ENCODE measurements at places on chromosomes 4 and X. TPM values are rescaled to one million over a fixed set of nuclear protein-coding genes. Genes with fewer than 3 reads are reported as not detected.

DNA sequence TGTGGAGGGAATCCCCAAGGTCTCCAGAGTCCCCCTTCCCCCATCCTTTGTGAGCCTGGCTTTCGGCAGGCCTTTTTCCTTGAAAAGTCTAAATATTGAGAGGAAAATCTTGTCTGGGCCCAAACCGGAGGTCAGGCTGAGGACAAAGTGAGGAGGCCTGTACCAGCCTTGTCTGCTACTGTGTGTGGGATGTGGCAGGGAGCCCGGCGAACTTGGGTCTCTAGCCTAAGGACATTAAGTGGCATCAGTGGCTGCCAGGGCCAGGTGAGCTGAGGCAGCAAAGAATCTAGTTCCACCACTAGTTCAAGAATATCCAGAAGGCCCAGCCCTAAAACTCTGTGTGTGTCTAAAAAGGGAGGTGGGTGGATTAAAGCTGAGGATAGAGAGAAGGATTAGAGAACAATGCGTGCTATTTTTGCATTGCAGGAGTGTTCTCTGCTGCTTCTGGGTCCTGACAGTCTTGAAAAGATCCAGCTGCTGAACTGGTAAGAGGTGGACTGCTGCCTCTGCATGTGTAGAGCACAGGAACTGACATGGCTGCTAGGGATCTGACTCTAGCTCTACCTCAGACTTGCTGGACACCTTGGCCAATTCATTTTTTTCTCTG is 1.2 kb upstream of the AMER1 start:
- no peak for DNase-seq

Gene PNMA5
- not detected for total RNA-seq

- no peak for DNase-seq
Observed at GRCh38 chr4:177778623-177779022, 336.4 kb upstream of the AGA start.

DNA sequence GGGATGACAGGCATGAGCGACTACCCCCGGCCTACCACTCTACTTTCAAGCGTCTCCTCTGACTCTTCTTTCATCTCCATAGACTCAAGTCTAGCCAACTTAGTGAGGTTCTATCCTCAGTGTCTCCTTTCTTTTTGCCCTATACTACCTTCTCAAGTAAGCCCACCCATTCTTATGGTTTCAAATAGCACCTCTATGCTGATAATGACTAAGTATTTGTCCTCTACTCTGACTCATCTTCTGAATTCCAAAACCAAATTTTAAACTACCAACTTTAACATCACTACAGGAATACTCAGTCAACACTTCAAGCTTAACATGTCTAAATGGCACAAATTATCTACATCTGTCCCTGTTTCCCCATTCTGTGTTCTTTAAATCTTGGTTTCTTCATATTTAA is 47.8 kb downstream of the ELF2 start:
- no peak for DNase-seq

DNA sequence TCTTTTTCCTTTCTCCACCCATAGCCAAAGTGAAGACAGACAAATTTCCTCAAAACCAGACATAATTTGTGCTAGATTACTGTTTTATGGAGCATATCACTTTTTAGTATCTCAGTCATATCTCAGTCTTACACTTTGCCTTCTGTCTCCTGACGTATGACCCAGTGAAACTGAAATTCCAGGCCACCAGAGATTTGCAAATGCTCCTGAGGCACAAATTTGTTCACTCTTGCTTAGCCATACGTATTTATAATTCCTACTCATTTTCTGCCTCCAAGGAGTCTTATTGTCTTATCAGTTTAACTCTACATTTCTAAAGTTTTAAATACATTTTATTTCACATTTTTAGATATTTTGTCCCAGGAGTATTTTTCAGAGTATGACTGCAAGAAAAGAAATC is 10.0 kb downstream of the TMEM156 start:
- no peak for DNase-seq

Gene ATP10D
- total RNA-seq = 36.2 TPM

- DNase-seq = peak; percentile 1
Observed at GRCh38 chr4:140372751-140373327, 607 bp upstream of the SCOC start.

Gene TBX22
- total RNA-seq = not detected

Gene UGT2B11
- not detected for total RNA-seq

- DNase-seq = no peak
Observed at GRCh38 chrX:49058794-49059193, at the start of gene CCDC120. Gene CCDC120 (plus strand): TSS chrX:49058999. CDS start chrX:49062042, 3,043 bp downstream.

- no peak for DNase-seq
Observed at GRCh38 chr4:119750048-119750447, 121.4 kb upstream of the PDE5A start.

DNA sequence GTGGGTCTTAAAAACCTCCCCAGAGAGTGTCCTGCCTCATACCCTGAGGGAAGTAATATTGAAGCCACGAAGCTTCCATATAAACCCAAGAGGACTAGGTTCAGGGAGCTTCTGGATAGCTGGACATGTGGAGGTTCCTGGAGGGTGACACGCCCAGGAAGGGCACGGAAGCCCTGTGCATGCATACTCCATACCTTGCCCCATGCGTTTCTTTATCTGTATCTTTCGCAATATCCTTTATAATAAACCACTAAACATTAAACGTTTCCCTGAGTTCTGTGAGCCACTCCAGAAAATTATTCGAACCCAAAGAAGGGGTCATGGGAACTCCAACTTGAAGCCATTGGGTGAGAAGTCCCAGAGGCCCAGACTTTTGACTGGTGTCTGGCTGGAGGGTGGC is 45.7 kb upstream of the HPF1 start:
- no peak for DNase-seq

DNA sequence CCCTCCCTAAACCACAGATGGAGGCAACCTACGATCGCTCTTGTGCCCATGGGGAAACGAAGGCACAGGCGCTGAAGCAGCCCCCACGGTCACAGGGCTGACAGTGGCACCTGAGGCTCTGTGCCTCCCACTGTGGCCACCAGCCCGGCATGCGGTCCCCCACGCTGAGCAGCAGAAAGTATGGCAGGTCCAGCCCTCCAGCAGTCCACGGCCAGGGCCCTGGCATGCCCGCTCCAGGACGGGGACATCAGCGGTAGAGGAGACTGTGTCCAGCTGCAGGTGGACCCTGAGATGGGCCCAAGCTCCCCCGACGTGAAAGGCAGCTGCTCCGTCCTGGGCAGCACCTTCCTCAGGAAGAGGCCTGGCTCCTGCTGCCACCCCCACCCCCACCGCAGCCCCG is 61.2 kb downstream of the FAM53A start:
- DNase-seq = no peak

Gene OTUD6A
- total RNA-seq = not detected

DNA sequence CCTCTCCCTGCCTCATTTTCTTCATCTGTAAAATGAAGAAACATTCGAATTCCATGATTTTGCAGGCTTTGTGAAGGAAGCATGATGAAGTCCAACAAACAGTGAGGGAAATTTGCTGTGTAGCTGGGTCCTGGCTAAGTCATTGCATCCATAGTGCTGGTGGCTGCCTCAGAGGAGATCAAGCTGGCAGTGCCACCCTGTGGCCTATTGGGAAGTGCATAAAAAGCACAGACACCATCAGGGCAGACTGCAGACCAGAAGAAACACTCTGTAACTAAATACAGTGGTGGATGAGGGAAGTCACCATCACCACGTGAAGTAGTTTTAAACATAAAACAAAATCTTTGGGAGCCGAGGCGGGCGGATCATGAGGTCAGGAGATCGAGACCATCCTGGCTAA is 40.7 kb upstream of the DDX3X start:
- DNase-seq = no peak

DNA sequence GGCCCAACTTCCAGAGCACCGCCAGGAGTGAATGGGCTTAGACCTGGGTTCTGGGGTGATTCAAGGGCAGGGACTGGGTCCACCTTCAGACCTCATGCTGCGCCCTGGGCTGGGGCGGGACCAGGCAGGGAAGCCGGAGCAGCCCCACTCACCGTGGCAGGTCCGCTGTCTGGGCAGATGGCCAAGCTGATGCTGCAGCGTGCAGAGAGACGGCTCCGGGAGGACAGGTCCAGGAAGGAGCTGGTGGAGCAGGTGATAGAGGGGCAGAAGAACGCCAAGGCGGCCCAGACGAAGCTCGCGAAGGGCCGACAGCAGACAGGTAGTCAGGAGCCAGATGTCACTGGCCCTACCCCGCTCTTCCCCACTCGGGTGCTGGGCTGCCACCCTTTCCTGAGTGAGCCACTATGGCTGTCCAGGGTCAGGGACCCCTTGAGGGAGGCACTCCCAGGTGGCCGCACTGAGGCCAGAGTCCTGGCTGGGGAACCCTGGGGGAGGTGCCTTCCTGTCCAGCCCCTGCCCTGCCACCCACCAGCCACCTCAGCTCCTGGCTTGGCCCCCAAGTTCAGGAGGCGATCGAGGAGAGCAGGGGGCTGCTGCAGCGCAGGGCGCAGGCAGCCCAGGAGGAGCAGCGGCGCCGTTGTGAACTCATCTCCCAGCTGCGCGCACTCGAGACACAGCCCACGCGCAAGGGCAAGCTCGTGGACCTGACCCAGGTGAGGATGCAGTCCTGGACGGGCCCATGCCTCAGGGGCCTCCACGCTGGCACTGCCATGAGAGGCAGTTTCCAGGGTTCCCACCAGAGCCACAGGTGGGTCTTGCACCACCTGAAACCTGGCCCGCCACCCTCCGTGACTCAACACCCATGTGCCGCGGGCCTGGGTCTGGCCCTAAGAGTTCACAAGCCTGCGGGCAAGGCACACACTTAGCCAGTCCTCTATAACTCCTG is 10.1 kb upstream of the RNF4 start:
- DNase-seq = no peak

GRCh38 chr4:17165286-17165685 is 266.8 kb upstream of the LDB2 start:
- no peak for DNase-seq

GRCh38 chrX:10990418-10990817 is 120.7 kb upstream of the HCCS start:
- DNase-seq = no peak

Gene MCF2
- total RNA-seq = 0.07 TPM

Gene GLRA3
- total RNA-seq = not detected

GRCh38 chrX:13220916-13221315 is 98.9 kb downstream of the ATXN3L start:
- DNase-seq = no peak

- no peak for DNase-seq
Observed at GRCh38 chr4:153071958-153072598, 132.2 kb upstream of the TRIM2 start.

DNA sequence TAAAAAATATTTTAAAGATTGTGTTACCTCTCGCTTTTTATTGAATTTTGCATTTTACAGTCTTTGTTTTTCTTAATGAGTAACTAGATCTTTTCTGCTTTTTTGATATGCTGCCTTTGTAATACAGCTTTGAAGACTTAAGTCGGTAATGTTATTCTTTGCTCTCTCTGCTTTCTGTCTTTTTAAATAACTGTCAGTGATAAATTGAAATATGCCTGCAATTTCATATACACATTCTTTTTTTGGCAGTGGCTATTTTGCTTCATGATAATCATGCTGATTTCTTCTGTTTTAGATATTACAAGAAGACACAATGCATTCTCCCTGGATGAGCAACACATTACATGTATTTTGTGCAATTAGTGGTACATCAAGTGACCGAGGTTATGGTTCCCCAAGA is 42.0 kb upstream of the IL13RA1 start:
- no peak for DNase-seq

- no peak for DNase-seq
Observed at GRCh38 chr4:26425953-26426352, 64.3 kb downstream of the CCKAR start.

DNA sequence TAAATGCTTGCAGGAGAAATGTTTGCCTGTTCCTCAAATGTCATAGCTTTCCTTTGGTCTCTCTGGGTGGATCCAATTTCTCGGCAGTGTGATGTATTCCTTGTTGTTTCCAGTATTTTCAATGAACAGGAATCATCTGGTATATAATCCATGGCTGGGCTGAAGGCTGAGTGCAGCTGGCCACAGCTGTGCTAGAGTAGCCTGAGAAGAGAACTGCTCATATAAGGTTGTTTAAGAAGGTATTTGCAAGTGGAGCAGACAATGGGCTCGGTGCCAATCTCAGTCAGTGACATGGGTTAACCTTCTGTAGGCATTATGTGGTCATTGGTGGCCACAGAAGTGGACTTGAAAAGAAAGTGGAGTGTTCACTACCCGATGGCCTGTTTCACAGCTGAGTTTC is 390.3 kb downstream of the SPRY1 start:
- no peak for DNase-seq

Gene AMBN
- not detected for total RNA-seq

- DNase-seq = no peak
Observed at GRCh38 chr4:140212646-140213045, 58.7 kb upstream of the MAML3 start.

- no peak for DNase-seq
Observed at GRCh38 chr4:61511716-61512488, 311.8 kb downstream of the ADGRL3 start.

DNA sequence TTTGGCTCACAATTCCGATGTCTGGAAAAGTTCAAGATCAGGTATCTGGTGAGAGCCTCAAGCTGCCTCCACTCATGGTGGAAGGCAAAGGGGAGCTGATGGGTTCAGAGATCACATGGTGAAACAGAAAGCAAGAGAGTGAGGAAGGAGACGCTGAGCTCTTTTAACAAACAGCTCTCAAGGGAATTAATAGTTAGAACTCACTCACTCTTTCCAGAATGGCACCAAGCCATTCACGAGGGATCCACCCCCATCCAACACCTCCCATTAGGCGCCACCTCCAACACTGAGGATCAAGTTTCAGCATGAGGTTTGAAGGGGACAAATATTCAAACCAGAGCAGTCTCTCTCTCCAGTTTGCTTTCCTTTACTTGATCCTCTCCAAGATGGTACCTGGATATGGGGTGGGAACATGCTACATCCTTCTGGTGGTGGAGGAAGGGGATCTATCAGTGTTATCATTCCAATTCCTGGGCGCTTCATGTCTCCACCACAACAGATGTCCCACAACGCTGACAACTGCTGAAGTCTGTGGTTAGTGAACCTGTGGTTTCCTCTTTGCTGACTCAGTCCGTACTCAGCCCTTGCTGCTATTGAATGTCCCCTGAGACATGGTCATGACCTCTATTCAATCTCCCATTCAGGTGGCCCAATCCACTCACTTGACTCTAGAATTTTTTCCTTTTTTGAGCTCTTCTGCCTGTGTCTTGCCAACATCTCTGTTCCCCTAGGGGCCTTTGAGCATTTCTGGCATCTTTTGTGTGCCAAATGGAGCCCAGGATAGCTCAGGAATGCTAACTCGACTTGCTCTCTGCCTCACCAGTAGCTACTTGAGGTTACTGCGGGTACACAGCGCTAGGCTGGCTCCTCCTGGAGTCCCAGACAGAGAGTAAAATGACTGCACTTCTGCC is 395.2 kb downstream of the MID1IP1 start:
- DNase-seq = no peak

Gene MAGEB16
- not detected for total RNA-seq

All from pulmonary artery endothelial cell (primary cell).